ENCODE measurements at places on chromosomes 7 and 10. TPM values are rescaled to one million over a fixed set of nuclear protein-coding genes. Genes with fewer than 3 reads are reported as not detected.

DNA sequence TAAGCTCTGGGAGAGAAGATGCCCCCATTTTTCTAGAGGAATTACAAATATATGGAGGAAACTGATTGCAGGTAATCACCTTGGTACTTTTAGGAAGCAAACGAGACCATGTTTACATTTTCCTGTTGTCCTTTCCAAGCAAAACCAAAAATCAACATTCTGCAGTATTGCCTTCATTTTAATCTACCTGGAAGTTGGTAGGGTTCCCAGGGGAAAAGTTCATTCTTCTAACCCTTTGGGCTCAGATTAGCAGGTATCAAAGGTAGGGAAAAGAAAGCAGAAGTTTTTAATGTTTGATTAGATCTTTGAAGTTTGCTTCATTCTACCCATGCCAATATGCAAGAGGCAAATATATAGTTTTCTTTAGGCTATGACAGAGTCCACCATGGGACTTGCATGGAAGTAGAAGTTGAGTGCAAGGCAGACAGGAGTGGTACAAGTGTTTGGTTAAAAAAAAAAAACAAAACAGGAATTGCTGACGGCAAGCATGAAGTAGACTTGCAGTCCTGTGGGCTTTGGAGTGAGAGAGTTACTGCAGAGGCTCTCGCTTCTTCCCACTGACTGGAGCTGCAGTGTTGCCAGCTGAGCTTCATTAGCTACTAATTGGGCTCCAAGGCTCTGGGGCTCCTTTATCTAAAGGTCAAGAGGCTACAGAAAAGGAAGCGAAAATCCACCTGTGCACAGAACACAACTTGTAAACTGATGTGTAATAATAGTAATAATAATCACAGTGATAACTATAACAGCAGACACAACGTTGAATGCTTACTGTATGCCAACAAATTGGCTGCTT lies 28.9 kb upstream of the ASAH2 start:
- no peak for DNase-seq

- no peak for DNase-seq
These were observed at the start of gene BCL7B for GRCh38 chr7:73557397-73558257. Gene BCL7B (minus strand): TSS chr7:73557690. CDS start chr7:73557578, 112 bp downstream.

The IGF2BP3 gene
- total RNA-seq, result 47.9 TPM

The GNAI1 gene
- 26.1 TPM for total RNA-seq

GRCh38 chr10:6889718-6890117 lies 309.6 kb upstream of the PRKCQ start:
- DNase-seq, result no peak

The ANKRD2 gene
- 0.60 TPM for total RNA-seq

DNA sequence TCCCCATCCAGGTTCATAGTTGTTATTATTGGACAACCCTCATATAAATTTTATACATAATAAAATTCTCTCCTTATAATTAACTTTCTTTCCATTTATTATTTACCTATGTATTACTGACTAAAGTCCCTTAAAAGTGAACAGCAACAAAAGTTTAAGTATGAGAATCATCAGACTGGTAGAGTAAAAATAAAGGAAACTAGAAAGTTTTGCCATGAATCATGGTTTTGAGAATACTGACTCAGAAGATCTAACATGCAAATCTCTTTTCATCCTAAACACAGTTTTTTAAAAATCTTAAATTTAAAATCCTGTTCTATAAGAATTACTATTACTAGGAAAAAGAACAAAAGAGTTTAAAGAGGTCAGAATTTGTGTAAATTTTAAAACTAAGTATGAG lies 32.1 kb downstream of the HERC4 start:
- no peak for DNase-seq

- no peak for DNase-seq
These were observed 394.0 kb downstream of the THSD7A start for GRCh38 chr7:11437994-11438393.

DNA sequence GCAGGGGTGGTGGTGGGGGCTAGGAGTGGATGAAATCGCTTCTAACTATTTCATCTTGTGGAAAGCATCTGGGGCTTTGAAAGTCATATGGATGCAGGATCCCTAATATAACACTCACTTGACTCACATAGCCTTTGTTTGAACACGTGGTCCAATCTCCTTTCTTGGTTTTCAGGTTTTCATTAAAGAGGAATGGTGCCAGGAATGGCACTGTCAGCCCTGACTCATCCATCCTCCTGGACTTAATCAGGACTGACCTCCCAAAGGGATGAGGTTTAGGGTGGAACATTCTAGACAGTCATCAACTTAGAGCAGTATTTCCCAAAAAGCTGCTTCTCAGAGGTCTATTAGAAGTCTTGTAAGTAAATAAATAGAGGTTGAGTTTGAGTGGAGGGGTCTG lies 162.0 kb upstream of the PLXNA4 start:
- no peak for DNase-seq

- no peak for DNase-seq
These were observed 43.3 kb downstream of the DIP2C start for GRCh38 chr10:646118-646524.

DNA sequence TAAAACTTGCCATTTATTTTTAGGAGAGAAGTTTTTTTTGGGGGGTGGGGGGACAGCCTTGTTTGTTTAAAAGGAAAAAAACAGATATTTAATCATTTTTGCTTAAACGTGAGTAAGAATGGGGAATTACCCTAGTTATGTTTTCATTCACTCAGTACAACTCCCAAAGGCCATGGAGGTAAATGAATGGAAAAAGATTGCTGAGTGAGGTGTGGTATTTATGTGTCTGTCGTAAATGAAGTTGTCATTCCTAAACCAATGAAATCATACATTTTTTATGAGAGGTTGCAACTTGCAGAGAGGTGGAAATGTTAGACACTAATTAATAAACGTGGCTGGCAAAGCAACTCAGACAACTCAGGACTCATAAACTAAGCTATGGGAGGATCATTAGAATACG lies 218.1 kb downstream of the CELF2 start:
- no peak for DNase-seq

DNA sequence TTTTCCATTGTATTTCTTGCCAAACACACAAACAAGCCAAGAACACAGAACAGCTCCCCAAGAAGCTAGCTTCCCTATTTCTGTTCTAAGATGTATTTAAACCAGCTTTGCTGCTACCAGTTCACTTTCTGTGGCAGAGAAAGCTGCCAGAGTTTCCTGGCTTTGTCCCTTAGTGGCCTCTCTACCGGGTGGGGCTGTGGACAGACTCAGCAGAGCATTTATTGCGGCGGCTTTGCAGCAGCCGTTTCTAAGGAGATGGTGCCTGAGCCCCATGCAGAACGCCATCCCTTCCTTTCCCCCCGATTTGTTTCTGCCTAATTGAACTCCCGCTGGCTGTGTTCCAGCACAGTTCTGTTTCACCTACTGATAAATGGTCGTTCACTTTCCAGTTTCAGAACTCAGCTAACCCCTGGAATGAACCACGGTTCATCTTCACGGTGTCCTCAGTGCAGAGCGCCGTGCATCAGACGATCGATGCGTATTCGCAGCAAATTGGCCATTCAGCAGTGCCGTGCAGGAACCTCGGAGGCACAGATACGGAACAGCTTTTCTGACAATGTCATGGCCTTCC lies 33.8 kb upstream of the SFMBT2 start:
- no peak for DNase-seq

- no peak for DNase-seq
These were observed 6.7 kb upstream of the IMMP2L start for GRCh38 chr7:111568870-111569462.

The SCD gene
- 72.2 TPM for total RNA-seq

- DNase-seq, result no peak
These were observed 241.9 kb downstream of the PTPRN2 start for GRCh38 chr7:158345731-158346130.

DNA sequence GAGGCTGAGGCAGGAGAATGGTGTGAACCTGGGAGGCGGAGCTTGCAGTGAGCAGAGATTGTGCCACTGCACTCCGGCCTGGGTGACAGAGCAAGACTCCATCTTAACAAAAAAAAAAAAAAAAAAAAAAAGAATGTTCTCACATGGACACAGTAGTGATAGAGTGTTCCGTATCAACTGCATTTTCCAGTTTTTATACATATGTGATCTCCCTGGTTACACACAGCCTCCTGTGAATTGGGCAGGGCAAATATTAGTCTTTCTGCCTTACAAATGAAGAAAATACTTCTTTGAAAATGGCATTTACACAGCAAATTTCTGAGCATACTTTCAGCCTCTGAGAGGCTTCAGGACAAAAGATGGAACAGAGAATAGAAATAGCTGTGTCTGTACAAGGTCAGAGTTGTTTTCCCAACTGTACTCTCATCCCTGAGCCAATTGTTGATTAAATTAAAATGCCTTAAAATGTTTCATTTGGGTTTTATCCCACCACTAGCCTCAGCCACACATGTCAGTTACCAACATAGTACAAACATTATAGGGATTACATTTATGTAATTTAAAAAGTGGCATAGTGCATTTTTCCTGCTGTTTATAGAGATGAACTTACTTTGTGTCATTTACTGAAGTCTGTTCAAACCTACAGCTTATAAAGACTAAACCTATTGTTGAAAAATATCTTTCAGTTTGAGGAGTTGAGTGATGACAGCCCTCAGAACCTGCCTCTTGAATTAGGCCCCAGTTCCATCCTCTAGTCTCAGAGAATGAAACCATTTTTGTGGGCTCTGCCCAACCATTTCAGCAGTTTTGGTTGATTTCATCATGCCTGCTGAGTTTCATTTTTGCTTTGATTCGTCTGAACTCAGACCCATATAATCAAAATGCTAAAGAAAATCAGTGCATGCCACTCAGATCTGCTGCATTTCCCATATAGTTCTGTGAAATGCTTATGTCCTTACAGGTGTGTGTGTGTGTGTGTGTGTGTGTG lies 609.4 kb upstream of the C7orf33 start:
- DNase-seq, result no peak

- no peak for DNase-seq
These were observed 67.6 kb downstream of the CUBN start for GRCh38 chr10:17062009-17062408.

- peak; percentile 91 for DNase-seq
These were observed 1.1 kb upstream of the STK32C start for GRCh38 chr10:132308587-132309470.

- DNase-seq, result no peak
These were observed 1.4 kb downstream of the MYO1G start for GRCh38 chr7:44977304-44977958.

GRCh38 chr7:79258826-79259225 lies 194.6 kb downstream of the MAGI2 start:
- no peak for DNase-seq

The BMPER gene
- 0.63 TPM for total RNA-seq

DNA sequence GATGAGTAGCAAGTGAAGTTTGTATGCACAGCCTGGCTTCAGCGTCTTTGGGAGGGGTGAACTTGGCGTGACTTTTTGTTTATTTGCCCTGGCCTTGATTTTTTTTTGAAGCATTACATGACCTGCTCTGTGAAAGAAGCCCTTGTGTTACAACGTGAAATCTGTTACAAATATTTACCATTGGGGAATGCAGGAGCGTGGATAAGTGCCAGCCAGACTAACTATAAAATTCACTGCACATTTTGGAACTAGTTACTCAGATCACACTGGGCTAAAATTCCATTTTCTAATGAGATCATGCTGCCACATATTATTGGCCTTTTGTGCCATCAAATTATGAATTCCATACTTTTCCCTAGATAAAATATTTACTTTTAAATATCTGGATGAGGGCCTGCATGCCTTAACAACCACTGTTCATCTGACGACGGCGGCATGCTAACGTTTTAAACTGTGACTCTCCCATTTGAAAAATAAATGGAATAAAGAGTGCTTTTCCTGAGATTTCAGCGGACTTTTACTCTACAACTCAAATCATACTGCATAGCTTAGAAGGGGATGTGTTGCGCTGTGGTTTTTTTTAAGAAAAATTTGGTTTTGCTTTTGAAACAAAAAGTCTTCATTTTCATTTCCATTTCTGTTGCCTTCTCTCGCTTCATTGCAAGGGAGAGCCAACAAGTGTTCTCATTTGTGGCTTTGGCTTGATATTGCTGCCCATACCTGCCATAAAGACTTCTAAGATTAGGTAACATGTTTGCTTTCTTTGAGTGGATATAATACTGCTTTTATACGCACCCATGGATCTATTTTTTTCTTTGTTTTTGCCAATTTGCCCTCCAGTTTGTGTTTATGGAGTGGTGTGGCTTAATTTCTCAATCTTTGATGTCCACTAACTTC lies 352.2 kb downstream of the TFEC start:
- no peak for DNase-seq

- no peak for DNase-seq
These were observed 268.4 kb downstream of the CXCL12 start for GRCh38 chr10:44116474-44116873.

GRCh38 chr10:121787169-121787568 lies 140.7 kb downstream of the ATE1 start:
- no peak for DNase-seq

The CRHR2 gene
- not detected for total RNA-seq

DNA sequence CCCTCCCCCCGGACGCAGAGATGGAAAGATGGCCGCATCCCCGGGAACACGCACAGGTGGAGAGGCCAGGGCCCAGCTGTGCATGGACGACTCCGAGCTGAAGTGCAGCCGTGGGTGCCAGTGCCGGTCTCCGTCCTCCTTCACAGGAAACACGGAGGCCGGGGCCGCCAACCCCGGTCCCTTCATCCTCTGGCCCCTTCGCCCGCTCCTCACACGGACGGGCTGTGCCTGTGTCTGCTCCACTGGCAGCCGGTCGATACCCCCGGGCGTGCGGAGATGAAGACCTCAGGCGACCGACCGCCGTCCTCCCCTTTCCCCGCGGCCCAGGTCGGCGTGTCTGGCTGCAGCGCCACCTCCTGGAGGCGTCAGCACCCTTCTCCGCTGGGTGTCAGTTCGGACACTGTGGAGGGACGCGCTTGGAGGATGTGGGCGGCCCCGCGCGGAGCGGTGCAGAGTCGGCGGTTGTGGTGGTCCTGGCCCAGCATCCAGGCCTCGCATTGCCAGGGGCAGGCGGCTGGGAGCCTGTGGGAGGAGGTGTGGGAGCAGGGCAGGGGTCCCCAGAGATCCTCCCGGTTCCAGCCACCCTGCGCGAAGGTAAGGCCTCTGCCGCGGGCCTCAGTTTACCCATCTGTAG lies 9.9 kb downstream of the ZNF511 start:
- DNase-seq, result peak; percentile 94

The SLC18A3 gene
- total RNA-seq, result not detected

DNA sequence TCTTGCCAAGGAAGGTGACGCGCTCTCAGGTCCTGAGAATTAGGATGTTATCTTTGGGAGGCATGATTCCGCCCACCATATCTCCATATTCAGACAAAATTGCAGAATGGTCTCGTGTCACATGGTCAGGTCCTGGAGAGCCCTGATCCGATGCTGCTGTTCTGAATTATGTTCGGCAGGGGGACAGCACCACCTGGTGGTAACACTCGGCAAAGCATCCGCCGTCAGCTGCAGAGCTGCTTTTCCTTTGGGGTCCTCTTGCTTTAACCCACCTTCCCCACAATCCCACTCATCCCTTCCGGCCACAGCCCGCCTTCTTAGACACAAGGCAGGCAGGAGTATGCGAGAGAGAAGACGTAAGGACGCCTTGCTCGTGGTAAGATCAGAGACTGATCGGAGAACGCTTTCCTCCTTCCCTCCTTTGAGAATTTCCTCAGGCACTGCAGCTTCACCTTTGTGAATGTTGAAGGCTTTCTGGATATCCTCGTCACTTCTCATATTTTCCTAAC lies 327.8 kb upstream of the C7orf33 start:
- DNase-seq, result no peak

- DNase-seq, result no peak
These were observed 658.1 kb upstream of the MGMT start for GRCh38 chr10:128808921-128809440.

GRCh38 chr10:127906548-127907377 lies at the start of gene PTPRE:
Gene PTPRE (plus strand): TSS chr10:127907103. CDS start chr10:128040882, 133,779 bp downstream.
- no peak for DNase-seq

The MYO3A gene
- not detected for total RNA-seq

The ZNF727 gene
- not detected for total RNA-seq
